NCI-H187 treated with DMSO at 0.1 percent for 48 hours (cell line): ENCODE measurements at places on chromosomes 5 and 9.

DNA sequence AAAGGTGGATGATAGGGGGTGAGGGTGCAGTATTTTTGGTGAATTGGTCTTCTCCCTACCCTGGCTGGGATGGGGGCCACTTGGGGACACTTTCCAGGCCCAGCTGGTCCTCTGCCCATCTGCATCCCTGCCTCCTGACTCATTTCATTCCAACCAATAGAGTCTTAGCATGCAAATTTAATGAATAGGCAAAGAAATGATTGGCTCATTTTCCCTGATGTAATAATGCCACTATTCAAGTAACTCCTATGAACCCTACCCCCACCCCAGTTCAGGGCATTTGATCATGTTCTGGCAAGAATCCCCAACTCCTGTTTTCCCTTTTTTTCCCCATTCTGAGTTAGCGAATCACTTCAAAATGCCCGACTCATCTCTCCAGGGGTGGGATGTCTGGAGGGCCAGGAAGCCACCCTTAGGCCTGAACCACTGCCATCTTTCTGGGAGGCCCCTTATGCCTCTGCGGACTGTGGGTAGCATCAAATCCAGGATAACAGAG is 56.7 kb downstream of the PCDH1 start:
- DNase-seq, result no peak

GRCh38 chr5:40828690-40829661 is 6.0 kb downstream of the RPL37 start:
- DNase-seq, result no peak

GRCh38 chr5:76947082-76947503 is 5.8 kb upstream of the CRHBP start:
- no peak for DNase-seq

GRCh38 chr5:83348281-83348780 is 123.2 kb upstream of the VCAN start:
- no peak for DNase-seq

DNA sequence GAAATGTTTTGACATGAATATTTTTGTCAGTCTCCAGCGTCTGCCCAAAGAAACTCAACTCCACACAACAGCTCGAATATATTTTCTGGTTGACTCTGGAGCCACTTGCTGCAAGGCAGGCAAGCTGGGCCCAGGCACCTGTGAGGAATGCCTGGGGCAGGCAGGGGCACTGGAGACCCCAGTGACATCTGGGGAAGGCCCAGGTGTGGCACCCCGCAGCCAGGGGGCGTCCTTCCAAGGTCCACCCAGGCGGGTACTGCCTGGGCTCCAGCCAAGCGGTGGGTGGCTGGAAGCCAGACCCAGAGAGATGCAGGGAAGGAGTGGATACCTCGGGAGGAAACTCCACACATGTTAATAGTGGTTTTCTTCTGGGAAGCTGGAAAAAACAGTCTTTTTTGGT is 125.9 kb downstream of the PHF2 start:
- no peak for DNase-seq

- no peak for DNase-seq
These were observed 11.0 kb downstream of the NCS1 start for GRCh38 chr9:130183133-130183762.

DNA sequence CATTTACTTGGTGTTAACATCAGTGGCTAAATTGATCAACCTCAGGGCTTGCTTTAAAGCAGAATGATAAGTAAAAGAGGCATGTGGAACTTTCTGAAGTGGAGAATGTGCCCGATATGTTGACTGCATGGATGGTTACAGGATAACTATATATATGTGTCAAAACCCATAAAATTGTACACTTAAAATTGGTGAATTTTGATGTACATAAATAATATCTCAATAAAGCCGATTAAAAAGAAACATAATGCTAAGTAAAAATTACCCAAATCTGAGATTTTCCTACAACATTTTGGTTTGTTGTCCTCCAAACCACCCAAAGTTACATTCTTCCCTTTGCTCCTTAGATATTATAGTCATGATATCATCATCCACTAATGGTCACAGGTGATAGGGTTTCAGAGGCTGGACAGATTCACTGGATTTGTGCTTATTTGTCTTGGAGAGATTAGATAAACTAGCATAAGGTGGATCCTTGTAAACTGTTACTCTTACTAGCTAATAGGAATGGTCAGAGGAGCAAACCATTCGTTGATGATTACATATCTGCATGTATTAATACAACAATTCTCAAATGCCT is 119.7 kb upstream of the RPS23 start:
- DNase-seq, result no peak

DNA sequence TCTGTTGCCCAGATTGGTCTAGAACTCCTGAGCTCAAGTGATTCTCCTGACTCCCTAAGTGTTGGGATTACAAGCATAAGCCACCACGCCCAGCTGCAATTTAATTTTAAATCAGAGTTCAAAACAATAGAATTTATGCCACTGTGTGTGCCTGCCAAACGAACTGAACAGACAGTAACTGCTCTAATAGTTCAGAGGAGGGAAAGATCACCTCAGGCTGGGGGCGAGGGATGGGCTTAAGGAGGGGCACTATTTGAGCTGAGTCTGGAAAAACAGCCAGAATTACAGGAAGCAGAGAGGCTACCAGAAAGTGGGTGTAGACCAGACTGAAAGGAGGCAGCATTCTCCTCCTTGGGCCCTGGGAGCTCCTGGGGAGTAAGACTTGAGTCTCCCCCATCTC is 12.2 kb downstream of the NOL6 start:
- DNase-seq, result no peak

- no peak for DNase-seq
These were observed 43.3 kb upstream of the RASEF start for GRCh38 chr9:83106263-83106662.

DNA sequence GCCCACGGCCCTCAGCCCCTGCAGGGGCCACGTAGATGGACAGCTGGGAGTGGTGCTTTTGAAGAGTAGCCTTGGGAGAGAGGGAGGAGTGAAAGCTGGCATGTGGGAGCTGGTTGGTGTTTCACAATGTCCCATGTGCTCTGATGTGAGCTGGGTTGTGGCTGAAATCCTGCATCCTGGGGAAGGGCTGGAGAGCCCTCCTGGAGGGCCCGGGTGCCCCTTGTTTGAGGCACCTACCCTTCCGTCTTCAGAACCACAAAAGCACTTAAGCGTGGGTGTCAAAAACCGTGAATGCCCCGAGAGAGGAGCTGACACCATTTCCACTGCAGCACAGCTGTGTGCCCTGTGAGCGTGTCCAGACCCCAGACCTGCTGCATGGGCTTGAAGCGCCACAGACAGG is 199.1 kb upstream of the ZNF618 start:
- DNase-seq, result no peak

- no peak for DNase-seq
These were observed 6.2 kb downstream of the NR6A1 start for GRCh38 chr9:124764774-124765438.

DNA sequence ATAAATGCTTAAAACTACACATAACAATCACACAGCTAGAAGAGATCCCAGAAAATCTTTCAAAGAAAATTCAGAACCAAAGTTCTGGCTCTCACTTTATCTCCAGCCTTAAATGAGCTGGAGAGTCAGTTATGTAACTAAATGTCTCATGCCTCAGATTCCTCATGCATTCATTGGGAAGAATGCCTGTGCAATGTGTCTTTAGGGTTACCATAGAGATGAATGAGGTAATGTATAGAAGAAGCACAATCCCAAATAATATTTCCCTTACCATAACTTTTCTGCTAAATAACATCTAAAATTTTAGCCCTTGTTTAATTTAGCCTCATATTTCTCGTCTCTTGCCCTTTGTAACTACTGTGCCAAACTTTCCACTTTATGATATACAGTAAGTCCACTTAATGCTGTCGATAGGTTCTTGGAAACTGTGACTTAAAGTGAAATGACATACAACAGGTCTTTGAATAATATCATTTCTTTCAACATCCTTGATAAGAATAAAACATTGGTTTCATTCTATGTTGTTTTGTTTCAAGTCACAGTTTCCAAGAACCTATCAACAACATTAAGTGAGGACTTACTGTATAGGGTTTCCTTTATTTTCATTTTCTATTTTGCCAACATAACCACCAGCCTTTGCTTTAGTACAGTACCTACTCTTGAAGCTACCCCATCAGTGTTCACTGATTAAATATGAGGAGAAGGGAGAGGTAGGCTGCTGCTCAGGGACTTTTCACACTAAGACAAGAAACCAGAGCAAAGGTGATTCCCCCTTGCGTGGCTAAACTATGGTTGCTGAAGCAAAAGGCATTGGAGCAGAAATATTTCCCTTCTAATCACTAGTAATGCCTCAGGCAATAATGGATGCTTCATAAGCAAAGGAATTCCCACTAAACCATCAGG is 295.7 kb upstream of the PTGER4 start:
- no peak for DNase-seq

DNA sequence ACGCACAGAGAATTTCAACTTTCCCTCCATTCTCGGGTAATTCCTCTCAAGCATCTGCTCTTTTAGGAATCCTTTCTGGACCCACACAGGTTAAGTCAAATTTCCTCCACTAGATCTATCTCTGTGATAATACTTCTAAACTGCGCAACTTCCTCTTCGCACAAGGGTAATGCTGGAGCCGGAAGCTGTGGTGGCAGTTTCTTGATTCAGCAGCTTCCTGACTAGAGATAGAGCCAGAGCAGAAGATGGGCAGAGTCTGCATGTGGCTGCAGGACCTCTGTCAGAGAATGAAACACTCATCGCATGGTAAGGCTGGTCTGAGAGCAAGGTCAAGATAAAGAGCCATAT is 11.1 kb upstream of the CDC42SE2 start:
- no peak for DNase-seq

DNA sequence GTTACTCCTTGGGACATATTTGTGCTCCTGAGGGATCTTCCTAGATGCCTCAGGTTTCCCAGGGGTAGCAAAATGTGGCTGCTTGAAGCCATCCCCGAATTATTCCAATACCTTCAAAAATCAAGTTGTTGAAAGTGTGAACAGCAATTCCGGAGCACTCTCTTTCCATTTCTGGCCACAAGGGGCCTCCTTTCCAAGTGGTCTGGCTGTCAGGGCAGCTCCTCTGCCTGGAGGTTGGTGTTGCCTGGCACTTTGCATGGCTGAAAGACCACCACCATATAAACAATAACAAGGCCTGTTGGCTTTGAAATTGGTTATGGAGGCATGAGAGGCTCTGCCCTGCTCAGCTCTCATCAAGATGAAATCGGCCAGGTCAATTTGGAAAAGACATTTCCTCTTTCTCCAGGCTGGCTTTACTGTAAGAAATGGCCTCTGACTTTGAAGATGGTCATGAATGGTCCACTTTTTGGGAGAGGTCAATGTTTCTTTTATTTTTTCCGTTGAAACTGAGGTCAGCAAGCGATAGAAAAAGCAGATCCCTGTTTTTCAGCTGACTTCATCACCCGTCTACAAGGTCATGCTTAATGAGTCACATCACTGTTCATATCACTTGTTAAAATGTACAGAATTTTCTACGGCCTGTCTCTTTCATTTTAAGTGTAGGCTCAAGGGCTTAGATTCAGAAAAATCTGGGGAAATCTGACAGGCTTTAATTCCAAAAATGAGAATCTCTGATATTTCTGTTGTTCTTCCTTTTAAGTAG is 481.1 kb upstream of the ZNF608 start:
- DNase-seq, result no peak

DNA sequence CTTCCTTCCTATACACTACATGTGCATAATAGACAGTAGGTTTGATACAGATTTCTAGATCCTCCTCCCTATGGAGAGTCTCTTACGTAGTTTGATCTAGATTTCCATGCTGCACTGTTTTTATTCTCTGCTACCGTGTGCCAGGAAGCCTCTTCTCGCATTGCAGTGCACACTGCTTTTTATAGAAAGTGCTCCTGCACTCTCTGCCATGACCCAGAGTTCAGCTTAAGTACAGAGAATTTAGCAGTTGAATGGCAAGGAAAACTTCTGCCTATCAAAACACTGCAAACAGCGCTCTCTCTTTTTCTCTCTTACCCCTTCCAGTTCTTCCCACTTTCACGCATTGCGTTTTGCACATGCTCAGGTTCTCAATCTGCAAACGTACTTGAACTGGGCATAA is 187.4 kb downstream of the ARHGAP26 start:
- DNase-seq, result no peak

GRCh38 chr9:35367451-35367850 is 122.5 kb upstream of the RUSC2 start:
- no peak for DNase-seq

- no peak for DNase-seq
These were observed 6.7 kb downstream of the NRARP start for GRCh38 chr9:137295238-137295811.

DNA sequence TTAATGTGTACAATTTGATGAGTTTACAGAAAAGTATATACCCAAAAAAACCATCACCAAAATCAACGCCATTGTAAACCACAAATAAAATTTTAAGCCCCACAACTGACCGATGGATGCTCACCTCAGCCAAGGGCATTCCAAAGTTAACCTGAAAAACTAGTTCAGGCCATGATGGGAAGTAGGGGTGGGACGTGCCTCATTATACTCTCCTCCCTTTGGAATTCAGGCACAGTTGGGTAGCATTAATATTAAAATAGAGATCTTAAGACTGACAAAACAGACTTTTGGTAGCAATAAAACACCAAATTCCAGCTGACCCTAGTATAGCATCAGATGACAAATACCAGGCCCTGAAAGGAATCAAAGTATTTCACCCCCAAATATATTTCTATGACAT is 129.0 kb downstream of the CDH18 start:
- no peak for DNase-seq

DNA sequence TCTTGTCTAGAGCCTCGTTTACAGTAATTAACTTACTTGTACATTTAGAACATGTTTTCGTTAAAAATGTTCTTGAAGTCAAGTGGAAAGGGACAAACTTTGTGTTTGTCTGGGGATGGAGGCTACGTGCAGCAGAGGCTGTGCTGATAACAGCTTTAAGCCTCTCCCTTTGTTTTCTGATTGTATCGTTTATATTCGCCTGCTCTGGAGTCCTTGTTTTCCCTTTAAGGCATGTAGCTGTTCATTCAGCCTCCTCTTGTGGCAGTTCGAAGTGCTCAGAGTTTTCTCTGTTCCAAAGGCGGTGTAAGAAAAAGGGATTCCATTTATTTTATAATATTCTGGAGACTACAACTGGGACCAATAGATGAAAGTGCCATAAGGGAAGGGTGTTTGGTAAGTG is 1.9 kb downstream of the SLC36A1 start:
- DNase-seq, result no peak

DNA sequence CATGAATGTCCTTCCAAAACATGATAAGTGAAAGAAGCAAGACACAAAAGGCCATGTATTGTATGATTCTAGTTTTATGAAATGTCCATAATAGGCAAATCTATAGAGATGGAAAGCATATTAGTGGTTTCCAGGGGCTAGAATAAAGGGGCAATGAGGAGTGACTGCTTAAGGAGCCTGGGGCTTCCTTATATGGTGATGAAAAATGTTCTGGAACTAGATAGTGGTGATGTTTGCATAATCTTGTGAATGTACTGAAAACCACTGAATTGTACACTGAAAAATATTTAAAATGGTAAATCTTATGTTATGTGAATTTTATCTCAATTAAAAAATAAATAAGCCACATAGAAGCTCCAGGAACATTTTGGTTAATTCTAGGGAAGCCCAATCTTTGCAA is 144.4 kb upstream of the ANKRD55 start:
- DNase-seq, result no peak
